ENCODE measurements at places on chromosomes 13 and 19.

DNA sequence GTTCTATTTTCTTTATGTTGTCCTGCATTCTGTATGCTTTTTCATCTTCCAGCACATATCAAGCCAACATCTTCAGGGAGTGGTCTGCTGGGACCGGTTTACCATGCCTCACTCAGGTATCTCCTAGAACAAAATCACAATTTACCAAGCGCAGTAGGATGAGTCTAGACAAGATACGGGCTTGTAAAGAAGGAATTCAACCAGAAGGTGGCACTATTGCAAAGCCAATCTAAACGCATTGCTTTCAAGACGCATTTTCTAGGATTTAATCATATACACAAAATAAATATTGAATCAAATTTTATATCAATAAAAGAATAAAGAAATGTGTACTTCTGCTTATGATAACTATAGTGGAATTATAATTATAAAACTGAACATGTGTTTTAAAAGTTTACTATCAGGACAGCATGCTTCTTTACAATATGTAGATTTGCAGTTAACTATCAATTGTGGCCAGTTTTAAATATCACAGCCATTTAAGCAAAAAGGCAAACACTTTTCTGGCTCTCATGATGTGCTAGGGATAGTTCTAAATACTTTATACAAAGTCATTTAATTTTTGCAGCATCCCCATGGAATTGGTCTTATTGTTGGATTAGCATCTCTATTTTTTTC lies 16.1 kb upstream of the TPP2 start:
- DNase-seq = no peak

GRCh38 chr13:104327211-104327610 lies 1261.0 kb upstream of the SLC10A2 start:
- DNase-seq = no peak

GRCh38 chr19:12946731-12947496 lies 1.3 kb downstream of the RAD23A start:
- no peak for DNase-seq

DNA sequence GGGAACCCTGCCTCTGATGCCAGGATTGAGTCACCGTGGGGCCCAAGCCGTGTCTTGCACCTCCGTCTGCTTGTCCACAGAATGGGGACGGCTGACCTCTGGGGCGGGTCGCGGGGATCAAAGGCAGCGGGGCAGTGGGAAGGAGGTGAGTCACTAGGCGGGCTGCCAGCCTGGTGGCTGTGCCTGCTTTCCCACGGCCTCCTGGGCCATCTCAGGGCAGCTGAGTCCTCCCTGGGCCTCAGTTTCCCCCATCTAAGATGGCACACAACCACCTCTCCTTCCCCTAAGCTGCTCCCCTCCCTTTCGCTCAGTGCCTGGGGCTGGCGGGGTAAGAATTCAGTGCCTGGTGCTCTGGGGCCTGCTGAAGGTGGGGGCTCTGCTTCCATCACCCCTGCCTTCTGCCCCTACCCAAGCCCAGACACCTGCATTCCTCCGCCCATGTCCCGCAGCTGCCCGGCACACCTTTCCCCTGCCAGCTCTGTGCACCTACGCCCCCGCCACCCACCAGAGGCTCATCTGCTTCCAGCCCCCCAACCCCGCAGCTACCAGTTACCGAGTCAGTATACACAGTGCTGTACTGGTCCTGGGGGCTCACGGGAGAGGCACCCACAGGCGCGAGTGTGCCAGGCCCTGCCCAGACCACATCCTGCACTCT lies 3.5 kb downstream of the MKNK2 start:
- peak; percentile 60 for DNase-seq

- no peak for DNase-seq
Measured at GRCh38 chr13:71056581-71056980, 810.4 kb downstream of the DACH1 start.

DNA sequence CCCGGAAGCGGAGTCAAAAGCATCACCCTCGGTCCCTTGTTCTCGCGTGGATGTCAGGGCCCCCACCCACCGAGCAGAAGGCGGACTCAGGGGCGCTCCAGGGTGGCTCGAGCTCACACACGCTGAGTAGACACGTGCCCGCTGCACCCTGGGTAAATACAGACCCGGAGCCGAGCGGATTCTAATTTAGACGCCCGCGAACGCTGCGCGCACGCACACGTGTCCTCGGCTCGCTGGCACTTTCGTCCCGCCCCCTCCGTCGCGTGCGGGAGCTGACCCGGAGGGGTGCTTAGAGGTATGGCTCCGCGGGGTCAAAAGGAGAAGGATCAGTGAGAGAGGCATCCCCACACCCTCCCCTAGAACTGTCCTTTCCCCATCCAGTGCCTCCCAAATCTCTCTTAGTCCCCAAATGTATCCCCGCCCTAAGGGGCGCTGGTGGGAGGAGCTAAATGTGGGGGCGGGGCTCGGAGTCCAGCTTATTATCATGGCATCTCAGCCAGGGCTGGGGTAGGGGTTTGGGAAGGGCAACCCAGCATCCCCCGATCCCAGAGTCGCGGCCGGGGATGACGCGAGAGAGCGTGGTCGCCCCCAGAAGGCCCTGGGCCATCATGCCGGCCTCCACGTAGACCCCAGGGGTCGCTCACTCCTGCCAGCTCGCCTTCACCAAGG lies 451 bp upstream of the ICAM5 start:
- DNase-seq = peak; percentile 88

DNA sequence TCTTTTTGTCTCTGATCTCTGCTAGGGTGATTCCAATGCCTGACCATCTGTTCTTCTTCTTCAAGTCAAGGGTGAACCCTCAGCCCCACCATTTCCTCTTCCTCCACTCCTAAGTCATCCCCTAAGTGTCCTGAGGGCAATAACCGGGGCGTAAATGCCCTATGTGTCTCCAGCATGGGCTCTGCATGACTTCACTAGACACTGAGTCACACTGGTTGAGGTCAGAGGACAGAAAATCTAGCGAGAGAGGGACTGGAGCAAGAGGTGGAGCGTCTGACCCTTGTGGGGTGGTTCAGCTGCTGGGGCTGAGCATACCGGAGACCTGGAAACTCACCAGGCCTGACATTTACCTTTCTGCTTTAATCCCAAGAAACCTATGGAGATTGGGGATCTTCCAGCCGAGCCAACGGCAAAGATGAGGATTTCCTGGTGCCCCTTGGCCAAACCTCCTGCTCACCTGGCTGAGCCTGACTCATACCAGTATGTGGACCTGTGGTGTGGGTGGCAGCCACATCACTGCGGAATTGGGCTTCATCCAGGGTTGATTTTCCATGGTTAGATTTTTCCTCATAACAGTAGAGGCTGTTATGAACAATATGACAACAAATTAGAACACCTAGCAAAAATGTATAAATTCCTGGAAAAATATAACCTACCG lies 26.9 kb downstream of the SCGB2B2 start:
- DNase-seq = no peak

DNA sequence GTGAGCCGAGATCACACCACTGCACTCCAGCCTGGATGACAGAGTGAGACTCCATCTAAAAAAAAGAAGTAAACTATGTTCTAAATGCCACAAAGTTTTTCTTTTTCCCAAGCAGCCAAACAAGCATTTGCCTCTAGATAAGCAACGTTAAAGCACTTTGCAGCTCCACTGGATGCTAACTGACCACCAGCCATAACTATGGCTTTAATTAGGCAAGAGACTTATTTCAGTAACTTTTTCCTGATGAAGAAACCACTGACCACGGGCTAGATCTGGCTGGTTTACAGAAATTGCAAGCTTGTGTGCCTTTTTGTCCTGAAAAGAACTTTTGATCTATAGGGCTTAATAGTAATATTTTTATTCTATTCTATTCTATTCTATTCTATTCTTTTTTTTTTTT lies 22.1 kb downstream of the CD70 start:
- DNase-seq = no peak

DNA sequence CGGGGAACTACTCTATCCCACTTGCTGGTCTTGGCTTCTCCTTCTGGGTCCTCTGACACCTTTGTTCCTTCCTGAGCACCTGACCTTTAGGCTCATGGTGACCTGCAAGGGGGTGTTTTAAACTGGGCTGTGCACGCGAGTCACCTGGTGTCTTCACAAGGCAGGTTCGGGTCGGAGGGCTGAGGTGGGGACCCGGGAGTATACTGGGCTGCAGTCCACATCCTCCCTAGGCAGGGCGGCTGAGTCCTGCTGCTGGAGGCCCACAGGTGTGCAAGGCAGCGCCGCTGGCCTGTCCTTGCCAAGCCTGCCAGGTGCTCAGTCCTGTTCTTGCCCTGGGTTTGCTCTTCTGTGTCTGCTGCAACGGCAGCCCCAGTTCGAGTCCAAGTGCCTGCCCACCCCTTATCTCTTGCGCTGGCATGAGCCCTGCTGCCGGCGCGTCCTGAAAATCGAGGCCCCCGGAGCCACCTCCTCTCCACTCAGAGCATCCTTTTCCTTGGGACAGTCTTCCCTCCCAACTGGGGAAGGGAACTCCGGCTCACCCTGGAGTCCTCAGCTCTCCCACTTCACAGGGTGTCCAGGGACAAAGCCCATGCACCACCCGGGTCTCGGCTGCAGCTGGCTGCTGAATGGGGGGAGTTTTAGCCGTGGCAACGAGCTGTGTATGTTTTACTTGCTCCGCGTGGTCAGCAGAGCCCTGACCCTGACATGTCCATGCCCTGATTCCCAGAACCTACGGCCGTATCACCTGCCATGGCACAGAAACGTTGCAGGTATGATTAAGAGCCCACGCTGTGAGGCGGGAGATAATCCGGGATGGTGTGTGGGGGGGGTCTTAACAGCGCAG lies 193.5 kb downstream of the TEX29 start:
- DNase-seq = peak; percentile 35

- peak; percentile 59 for DNase-seq
Measured at GRCh38 chr13:101258071-101258470, 158.2 kb downstream of the NALCN start.

DNA sequence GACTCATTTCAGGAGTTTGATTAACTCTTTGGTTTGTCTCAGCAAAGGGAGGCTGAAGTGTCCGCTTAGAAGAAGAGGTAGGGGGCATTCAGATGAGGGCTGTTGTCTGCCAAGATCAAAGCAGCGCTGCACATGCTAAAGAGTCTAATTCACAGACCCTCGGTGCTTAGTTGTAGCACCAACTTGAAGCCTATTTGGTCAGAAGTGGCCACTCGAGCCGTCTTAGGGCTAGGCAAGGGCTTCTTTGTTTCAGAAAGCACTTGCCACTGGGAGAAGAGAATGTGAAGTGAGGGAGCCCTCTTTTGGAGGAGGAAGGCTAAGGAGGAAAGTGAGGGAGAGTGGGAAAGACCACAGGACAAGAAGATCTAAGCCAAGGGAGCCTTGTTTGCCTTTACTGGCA lies 313.4 kb upstream of the TMTC4 start:
- no peak for DNase-seq

DNA sequence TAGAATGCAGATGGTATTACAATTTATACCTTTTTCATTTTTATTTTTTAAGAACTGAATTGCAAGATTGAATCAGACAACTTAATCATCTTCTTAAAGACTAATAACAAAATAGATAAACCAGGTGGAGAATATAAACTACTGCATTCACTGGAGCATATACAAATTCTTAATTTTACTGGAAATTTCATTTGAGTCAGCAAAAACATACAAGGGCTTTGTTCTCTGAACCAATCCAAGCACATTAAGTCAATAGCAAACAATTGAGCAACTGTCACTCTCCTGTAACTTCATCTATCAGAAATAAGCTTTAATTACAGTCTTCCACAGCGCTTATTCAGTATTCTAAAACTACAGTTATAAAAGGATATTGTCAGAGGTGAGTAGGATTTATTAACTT lies 167.4 kb upstream of the OBI1 start:
- DNase-seq = no peak

DNA sequence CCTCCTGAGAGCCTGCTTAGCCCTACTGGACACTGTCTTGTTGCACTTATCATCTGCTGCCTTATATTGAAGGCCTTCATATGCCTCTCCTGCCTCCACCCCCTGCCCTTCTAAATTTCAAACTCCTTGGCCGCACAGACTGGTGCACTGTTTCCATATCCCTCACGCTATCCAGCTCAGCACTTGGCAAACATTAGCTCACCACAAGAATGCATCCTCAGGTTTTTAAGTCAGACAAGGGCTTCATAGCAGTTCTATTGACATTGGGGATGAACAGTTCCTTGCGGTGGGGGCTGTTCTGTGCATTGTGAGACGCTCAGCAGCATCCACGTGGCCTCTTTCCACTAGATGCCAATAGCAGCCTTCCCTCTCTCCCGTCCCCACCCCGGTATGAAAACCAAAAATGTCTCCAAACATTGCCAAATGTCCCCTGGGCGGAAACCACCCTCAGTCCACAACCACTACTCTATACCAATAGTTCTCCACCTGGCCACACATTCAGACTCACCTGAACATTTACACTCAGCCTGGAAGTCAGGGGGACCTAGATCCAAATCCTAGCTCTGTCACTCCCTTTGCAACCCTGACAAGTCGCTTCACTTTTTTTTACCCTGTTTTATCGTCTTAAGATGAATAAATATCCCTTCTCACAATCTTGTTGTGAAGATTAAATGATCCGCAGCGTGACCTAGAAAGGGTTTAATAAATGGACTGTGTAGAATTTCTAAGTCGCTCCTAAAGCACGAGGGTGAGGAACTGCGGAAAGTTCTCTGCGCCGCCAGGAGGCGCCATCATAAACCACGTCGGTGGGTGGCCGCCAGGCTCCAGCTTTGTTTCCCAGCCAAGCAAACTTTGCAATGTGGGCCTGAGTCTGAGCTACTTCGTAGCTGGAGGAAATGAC lies 3.6 kb upstream of the CEACAM3 start:
- peak; percentile 82 for DNase-seq

DNA sequence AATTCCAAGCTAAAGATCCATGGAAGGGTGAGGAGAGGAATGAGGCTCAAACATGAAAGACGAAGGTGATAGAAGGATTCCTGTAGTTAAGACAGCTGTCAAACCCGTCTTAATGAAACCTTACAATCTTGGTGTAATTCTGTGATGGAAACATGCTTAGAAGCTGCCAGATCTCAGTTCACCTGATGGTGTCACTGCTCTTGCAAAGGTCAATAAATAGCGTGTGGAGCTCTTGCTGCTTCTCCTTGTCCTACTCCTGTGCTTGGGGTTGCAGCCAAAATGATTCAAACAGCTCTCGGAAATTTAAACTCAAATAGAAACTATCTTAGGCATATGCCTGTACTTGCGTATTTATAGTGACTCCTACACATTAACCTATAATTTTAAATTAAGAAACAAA lies 1705.0 kb downstream of the OLFM4 start:
- no peak for DNase-seq

GRCh38 chr13:27347211-27347772 lies 76.7 kb downstream of the RASL11A start:
- DNase-seq = no peak

- DNase-seq = no peak
Measured at GRCh38 chr13:78593652-78594455, 9.5 kb downstream of the POU4F1 start.
